ENCODE measurements at places on chromosomes 5 and 9.

DNA sequence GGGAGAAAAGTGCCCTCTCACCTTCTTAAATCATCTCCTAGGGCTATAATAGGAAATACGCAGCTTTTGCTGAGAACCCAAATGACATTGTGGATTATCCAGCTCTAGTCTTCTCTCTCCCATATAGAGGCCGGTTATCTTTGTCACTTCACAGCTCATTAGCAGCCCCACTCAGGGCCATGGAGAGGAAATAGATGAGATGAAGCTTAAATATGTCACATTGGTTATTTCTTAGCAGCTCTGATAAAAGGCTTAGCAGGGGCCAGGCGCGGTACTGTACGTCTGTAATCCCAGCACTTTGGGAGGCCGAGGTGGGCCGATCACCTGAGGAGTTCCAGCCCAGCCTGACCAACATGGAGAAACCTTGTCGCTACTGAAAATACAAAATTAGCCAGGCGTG, 90.0 kb downstream of the GHR start:
- no peak for DNase-seq

GRCh38 chr5:171484460-171484899, 65.0 kb downstream of the FGF18 start:
- DNase-seq = peak; percentile 29

DNA sequence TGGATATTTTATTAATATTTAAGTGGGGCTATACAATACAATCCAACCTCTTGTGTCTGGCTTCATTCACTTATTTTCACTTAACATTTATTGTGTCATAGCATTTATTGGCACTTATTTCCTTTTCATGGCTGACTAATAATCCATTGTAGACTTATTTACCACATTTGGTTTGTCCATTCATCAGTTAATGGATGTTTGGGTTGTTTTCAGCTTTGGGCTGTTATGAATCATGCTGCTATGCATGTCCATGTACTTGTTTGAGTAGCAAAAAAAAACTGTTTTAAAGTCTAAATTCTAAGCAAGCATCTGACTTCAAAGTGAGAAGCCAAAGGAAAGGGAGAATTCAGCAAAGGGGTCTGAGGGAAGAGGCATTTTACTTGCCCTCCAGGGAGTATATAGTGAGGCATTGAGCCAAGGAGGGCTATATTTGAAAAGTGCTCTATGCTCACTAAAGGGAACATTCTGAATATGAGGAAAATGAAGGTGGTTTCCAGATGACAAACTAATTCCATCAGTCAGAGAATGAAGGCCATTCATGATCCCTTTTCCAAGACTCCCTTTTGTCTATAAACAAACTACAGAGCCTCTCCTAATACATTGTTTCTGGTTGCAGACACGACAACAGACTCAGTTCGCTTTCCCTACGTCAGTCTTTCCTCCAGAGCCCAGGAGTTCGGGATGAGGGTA, 532.8 kb upstream of the KLF4 start:
- DNase-seq = no peak

- DNase-seq = no peak
Observed at GRCh38 chr5:31452314-31452713, 79.6 kb downstream of the DROSHA start.

GRCh38 chr9:77582525-77582924, 65.6 kb downstream of the GNA14 start:
- DNase-seq = no peak

GRCh38 chr5:38167562-38167996, 90.8 kb upstream of the EGFLAM start:
- DNase-seq = no peak

GRCh38 chr9:2086971-2087370, 71.8 kb downstream of the SMARCA2 start:
- no peak for DNase-seq

GRCh38 chr9:14627513-14627912, 65.7 kb downstream of the ZDHHC21 start:
- DNase-seq = no peak

GRCh38 chr5:164934039-164934438, 1428.6 kb downstream of the MAT2B start:
- no peak for DNase-seq

- no peak for DNase-seq
Observed at GRCh38 chr5:83095957-83096539, 18.7 kb downstream of the XRCC4 start.

GRCh38 chr5:179486596-179487051, 63.7 kb upstream of the RUFY1 start:
- DNase-seq = no peak

- no peak for DNase-seq
Observed at GRCh38 chr9:2742214-2742613, 24.9 kb downstream of the KCNV2 start.

GRCh38 chr5:138789771-138790242, 36.6 kb downstream of the CTNNA1 start:
- peak; percentile 24 for DNase-seq

GRCh38 chr9:129783516-129784361, 19.2 kb upstream of the TOR1B start:
- DNase-seq = peak; percentile 84

GRCh38 chr5:175825893-175826292, 45.5 kb upstream of the CPLX2 start:
- no peak for DNase-seq

GRCh38 chr9:134966697-134967546, 49.2 kb upstream of the FCN1 start:
- no peak for DNase-seq

GRCh38 chr5:127260686-127261085, 29.9 kb upstream of the MEGF10 start:
- DNase-seq = no peak

GRCh38 chr9:36884721-36885120, 149.3 kb downstream of the PAX5 start:
- no peak for DNase-seq

DNA sequence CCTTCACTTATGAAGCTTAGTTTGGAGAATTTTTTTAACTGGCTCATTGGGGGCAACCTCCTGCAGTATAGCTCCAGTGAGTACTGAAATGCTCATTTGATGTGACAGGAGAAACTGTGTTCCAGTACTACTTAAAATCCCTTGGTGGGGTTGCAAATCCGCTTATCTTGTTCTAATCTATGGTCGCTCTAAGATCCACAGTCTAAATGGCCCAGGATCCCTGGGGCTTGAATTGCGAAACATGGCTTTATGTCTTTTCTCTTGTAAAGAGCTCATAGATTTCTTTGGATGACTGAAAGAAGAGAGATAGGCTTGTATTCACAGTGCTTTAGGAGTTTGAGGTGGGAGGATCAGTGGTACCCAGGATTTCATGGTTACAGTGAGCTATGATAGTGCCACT, 52.7 kb downstream of the ADAMTSL1 start:
- DNase-seq = no peak

- no peak for DNase-seq
Observed at GRCh38 chr9:70260606-70261005, 1.8 kb downstream of the SMC5 start.

- no peak for DNase-seq
Observed at GRCh38 chr5:175810457-175810856, 60.9 kb upstream of the CPLX2 start.
